Choroid plexus epithelial cell (primary cell): ENCODE measurements at places on chromosomes 1 and 21.
A peak's percentile ranks its signal among the peaks of the same experiment; 100 is the strongest.

GRCh38 chr1:27124405-27124804, 30.5 kb downstream of the SLC9A1 start:
- no peak for DNase-seq

- no peak for DNase-seq
These were observed 72.1 kb downstream of the BACE2 start for GRCh38 chr21:41240040-41240439.

- no peak for DNase-seq
These were observed 42.1 kb upstream of the DEPDC1 start for GRCh38 chr1:68538941-68539340.

- no peak for DNase-seq
These were observed 140.8 kb upstream of the RAB4A start for GRCh38 chr1:229130028-229130668.

DNA sequence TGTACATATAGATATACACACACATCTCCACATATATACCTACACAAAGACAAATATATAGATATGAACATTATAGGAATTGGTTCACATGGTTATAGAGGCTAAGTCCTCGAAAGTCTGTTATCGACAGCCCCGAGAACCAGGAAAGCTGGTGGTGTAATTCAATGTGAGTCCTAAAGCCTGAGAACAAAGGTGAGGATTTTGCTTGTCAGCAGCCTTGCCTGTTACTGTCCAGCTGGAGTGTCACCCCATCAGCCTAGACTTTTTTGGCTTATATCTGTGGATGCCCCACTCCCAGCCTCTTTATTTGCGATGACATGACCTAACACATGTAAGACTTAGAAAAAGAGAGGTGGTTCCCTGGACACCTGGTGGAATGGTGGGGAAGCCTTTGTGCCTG, 97.0 kb downstream of the GIPC2 start:
- no peak for DNase-seq

DNA sequence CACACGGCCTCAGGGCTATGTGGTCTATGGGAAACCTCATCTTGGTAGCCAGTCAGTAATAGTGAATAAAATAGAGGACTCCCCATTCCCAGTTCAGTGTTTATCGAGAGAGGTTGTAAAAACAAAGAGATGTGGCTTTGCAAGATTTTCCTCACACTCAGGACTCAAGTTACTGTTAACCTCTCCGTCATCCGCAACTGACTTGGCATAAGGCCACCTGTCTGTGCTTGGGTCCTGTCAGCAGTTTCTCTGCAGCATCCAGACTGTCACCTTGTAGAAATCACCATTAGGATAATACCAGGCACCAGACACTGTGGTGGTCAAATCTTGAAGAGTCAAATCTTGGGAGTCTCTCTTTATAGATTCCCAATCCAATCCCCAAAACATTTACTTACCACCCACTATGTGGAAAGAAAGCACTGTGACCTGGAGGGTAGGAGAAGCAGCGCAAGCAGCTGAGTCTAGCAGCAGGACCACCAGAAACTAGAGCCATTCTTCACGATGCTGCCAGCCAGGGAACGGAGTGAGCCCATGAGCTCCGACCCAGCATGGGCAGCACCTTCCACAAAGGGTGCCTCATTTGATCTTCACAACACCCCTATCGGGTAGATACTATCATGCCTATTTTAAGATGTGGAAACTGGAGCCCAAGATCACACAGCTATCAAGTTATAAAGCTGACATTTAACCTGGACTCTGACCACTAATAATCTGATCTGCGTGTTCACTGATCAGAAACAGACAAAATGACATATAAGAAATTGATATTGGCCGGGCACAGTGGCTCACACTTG, 5.6 kb upstream of the GPR25 start:
- peak; percentile 74 for DNase-seq

DNA sequence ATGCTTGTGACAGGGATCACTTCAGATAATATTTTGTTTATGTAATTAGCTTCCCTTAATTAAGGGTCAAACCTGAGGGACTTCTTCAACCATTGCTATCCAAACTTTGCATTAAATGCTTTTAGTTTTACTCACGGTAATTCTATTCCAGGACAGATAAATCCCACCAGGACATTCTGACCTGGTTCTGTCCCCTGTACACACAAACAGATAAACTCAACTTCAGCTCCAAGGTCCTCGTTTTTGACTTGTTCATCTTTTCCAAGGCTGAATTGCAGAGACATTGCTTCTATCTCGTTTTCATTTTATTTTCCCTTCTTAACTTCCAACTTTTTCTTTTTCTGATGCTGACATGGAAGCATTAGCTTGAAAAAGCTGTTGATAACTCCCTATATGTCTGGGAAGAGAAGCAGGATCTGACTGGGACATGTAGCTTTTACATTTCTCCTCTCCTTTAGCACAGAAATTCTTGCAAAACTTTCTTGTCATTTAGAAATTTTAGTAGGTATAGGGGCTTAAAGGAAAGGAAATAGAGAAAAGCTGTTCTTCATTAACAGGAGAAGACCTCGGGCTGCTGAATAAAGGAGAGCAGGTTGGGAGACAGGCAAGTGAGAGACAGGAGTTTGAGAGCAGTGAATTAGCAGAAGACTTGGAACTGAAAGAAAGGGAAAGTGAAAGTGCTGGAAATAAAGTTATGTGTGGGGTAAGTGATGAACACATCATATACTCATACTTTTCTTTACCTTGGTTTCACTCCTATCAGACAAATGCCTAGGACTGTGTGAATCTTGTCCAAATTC, 231.7 kb upstream of the B3GALT2 start:
- DNase-seq, result peak; percentile 72

- no peak for DNase-seq
These were observed 12.7 kb downstream of the USP48 start for GRCh38 chr1:21770201-21770600.

- DNase-seq, result no peak
These were observed 67.9 kb downstream of the MDM4 start for GRCh38 chr1:204583909-204584632.
